Activated CD8-positive, alpha-beta memory T cell treated with anti-CD3 and anti-CD28 coated beads for 24 hours (primary cell): ENCODE measurements at places on chromosomes 2 and 18.

DNA sequence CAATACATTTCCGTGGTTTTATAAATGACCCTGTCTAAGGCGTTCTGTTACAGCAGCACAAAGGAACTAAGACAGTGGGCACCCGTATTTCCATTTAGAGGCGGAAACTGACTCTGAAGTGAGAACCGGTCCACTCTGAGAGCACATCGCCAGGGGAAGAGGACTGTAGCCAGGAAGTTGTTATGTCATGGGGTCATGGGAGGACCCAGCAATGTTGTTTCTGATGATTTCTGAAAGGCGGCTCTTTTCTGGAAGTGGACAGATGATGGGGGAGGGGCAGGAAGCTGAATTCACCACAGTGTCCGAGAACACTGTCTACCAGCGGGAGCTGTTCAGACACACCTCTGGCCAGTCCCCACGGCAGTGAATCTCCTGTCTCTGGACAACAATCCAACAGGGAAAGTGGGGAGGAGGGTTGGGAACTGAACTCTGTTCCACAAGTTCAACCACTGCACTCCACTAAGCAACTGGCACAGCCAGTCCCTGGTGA is 2.1 kb upstream of the LRRFIP1 start:
- no peak for DNase-seq

DNA sequence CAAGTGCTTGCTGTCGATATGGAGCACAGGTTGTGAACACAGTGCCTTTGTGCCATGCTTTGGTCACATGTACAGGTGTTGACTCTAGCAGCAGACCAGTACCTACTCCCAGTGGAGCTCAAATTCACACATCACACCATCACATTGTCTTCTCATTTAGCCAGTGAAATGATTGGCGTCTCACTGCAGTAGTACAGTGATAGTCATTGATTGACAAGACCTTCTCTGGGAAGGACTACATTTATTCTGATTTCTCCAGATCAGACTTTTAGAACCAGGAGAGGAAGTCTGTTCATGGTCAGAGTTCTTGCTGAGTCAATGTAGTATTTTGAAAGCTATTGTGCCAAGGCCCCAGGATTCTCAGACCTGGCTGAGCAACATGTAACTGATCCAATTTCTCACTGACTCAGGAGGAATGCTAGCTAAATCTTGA is 75.2 kb downstream of the FMNL2 start:
- no peak for DNase-seq

- DNase-seq: no peak
These were observed 409.5 kb upstream of the FIGN start for GRCh38 chr2:164145093-164145987.

DNA sequence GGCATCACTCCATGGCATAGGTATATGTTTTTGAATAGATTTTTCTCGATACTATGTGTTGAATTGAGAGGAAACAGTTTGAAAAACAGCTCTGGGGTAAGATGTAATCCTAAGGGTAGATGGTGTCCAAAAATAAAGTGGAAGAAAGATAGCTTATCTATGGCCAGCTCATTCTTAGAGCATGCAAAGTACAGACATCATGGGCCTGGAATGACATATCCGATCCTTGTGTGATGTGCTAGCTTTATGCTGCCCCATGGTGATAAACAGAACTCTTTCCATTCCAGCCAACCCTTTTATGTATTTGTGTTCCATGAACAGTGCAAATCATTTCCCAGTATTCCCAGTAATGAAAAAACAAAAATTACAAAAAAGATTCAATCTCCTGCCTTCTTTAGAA is 390.2 kb upstream of the NXPH2 start:
- DNase-seq: no peak

DNA sequence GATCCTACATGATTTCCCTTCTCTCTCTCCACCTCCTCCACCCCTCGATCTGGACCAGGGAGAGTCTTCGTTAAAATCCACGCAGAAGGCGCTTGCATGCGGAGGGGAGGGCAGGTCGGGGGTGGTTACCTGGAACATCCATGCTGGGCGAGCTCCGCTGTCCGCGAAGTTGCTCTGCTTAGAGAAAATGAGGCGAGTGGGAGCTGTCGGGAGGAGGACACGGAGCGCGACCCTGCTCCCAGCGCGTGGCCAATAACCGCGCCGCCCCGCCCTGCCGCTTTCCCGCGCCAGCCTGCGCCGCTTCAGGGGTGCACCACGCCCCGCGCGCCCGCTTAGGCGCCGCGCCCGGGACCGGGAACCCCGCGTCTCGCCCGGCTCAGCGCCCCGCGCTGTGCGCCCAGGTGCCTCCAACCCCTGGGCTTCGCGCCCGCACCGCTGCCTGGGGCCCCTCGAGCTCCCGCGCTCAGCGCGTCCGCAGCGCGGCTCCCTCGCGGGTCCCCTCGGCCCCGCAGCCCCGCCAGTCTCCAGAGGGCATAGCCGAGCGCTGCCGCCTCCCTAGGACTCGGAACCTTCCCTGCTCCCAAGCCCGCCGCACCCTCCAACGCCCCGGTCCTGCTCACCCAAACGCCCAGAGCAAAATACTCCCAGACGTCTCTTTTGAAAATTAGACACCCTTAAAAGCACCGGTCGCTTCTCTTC is 636 bp downstream of the CBLN2 start:
- no peak for DNase-seq

DNA sequence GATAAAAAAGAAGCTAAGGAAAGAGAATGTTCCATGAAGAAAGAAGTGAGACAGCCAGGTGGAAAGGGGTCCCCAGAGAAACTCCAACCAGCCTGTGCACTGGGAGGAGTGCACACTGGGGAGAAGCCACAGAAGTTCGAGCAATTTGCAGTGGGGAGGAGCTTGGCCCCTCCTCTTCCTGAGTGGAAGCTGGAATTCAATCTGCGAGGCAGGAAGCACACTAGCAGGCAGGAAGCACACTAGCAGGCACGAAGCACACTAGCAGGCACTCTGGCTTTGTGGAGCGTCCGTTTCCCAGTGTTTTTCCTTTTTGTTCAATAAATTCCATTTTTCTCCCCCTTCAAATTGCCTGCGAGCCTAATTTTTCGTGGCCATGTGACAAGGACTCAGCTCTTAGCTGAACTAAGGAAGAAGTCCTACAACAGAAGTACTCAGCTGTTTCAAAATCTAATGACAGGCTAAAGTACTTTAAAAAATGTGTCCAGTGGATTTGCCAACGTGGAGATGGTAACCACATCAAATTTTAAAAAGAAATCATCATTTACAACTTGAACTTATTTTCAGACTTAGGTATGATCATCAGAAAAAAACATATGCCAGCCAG is 21.4 kb upstream of the SPIRE1 start:
- DNase-seq: no peak

DNA sequence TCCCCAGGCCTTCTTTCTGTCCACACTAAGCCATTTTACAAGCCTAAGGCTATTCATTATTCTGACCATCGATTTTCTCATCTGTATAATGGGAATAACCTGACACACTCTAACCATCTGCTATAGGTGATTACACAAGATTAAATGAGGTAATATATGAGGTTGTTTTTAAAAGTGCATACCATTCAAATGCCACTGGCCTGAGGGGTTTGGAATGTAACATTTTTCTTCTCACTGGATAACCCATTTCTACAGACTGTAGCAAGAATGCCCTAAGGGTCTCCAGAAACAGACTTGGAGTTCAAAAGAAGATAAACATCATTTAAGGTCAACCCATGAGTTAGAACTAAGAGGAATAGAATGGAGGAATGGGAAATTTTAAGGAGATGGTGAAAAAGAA is 111.7 kb upstream of the SETBP1 start:
- DNase-seq: no peak
